ENCODE measurements at places on chromosomes 3 and 15.
A peak's percentile ranks its signal among the peaks of the same experiment; 100 is the strongest.

GRCh38 chr3:33403756-33404155 is 36.4 kb downstream of the UBP1 start:
- DNase-seq = no peak

DNA sequence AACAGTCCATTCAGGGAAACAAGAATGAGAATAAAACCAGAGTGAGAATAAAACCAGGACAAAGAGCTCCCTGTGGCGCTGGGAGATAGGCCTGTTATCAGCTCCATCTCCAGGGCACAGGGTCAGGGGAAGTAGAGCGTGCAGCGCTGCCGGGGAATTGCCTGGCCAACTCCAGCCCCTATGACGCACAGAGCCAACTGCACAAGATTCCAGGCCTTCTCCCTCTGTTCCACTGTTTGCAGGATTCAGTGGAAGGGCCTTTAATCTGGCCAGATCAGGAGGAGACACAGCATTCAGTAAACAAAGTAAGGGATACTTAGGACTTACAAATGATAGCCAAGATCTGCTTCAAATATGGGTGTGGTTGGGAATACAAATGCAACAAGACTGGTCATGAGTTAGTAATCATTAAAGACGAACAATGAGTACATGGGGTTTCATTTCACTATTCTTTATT is 49.4 kb downstream of the ITGB5 start:
- DNase-seq = peak; percentile 86

DNA sequence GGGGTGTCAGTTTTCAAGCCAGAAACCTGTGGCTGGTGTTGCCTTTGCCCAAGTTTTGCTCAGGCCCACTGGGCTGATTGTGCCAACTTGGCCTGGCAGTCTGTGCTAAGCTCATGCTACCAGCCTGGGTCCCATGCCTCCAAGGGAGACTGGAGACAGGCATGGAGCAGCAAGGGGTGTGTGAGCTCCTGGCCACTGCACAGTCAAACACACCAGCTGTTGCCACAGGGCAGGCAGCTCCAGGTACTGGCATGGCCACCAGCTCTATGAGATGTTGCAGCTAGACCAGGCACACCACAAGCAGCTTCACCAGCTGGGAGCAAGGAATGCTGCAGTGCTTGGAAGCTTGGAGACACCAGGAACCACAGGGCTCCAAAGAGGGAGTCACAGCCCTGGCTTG is 638.8 kb downstream of the PLOD2 start:
- no peak for DNase-seq

DNA sequence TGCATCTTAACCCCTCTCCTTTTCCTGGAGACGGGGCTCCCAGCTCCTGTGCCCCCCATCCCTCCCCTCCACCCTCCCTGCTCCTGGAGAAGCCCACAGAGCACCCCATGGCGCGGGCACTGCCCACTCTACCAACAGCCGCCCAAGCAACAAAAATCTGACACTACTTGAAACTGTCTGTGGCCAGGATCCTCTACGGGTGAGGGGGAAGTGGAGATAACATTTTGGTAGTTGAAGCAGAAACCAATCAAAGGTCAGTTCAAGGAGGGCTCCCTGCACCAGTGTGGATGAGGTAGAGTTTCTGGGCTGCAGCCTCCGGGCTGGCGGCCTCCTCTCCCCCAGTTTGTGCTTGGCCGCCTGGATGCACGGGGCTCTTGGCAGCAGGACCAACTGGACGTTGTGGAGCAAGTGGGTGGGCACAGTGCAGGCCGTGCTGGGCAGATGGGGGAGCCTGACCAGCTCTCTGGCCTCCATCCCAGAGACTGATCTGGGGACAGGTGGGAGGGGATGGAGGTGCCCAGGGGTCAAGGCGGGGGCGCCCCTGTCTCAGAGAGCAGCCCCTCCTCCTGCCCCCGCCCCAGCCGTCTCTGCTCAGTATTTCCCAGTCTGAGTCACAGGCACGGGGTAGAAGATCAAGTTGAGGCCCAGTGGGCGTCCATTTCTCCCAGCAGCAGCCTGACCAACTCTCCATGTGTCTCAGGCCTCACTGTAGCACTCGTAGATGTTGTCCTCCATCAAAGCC is 12.8 kb downstream of the H1-8 start:
- DNase-seq = no peak

DNA sequence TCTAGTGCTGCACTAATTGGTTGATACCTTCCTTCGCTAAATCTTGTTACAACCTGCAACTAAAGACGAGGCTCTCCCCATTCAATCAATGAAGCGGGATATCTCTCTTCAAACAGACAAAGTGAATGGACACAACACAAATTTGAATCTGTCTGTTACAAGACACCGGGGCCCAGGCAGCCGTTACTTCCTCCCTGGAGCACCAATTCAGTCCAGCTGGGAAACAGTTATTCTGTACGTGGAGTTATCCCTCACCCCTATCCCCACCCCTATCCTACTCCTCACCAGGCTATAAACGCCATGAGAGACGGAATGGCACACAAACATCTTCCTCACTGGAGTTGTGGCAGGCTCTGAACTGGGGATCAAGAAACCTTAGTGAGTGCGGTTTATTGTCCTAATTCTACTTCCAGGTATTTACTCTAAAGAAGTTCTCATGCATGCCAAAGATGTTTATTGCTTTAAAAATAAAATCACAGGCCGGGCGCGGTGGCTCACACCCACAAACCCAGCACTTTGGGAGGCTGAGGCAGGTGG is 181.8 kb downstream of the FOXP1 start:
- DNase-seq = no peak

DNA sequence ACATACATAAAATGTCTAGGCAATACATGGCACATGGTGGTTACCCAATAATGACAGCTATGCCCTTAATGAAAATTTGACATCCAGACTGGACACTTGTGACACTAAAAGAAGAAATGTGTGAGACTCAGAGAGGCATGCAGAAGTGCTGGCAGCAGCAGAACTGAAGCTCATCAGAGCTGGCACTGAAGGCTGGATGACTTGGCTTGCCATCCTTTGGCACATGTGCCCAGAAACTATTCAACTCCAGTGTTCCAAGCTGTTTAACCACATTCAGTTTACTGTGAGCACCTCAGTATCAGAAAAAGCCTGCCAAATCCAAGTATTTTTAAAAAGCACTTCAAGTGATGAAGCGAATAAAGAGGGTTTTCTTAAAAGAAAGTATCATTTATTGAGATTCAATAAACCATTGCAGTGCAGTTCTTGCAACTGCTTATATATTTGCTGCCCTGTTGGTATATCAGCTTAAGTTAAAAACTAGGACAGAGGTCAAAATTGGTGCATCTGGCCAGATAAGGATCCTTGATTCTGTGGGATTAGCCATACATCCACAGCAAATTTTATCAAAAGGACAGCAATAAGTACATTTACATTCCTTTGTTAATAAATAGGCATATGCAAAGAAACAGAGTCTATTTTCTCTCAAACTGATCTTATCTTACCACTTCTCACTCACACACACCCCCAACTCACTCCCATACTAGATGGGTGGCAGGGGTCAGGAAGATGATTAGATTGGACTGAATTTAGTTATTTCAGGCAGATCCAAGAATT is 15.8 kb downstream of the IGSF11 start:
- no peak for DNase-seq

GRCh38 chr3:173993299-173993698 is 595.8 kb downstream of the NLGN1 start:
- DNase-seq = peak; percentile 56

GRCh38 chr3:79016587-79017376 is 751.0 kb downstream of the ROBO1 start:
- no peak for DNase-seq

GRCh38 chr3:37971467-37971866 is 19.1 kb upstream of the VILL start:
- DNase-seq = no peak

DNA sequence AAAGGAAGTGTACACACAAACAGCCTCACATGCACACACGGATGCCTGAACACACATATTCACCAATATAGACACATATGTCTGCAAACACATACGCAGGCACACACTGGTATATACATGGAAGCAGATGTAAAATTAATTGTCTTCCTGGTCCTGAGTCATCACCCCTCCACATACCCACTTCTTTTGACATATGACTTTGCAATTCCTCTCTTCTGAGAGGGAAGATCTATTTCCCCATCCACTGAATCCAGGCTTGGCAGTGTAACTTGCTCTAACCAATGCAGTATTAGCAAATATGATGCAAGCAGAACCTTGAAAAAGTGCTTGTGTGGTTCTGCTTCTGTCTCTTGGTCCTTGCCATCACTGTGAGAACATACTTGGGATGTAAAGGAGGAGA is 76.8 kb upstream of the HRH1 start:
- DNase-seq = no peak
